Activated gamma-delta T cell treated with Interleukin-2 at 50 U/mL for 16 hours (primary cell): ENCODE measurements at places on chromosomes 6 and 20.

DNA sequence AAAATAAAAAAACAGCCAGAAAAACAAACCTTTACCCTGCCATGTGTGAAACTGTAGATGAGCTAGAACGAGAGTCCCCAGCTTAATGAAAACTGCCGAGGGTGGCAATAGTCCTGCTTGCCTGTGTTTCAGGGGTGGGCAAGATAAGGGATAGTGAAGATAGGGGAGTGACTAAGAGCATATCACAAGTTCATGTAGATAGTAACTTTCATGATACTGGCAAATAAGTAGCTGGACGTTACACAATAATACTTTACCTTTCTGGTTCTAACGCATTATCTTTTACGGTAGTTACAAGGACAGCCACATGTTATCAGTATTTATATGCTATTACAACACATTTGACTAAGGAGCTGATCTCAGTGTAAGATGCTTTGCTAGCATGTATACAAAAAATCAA lies 9.3 kb upstream of the FBXO9 start:
- DNase-seq, result no peak

- no peak for DNase-seq
Measured at GRCh38 chr6:109507490-109508072, 24.6 kb upstream of the ZBTB24 start.

- DNase-seq, result no peak
Measured at GRCh38 chr6:142459271-142459670, 157.5 kb downstream of the ADGRG6 start.

GRCh38 chr20:52622081-52622480 lies 350.1 kb upstream of the TSHZ2 start:
- DNase-seq, result no peak

DNA sequence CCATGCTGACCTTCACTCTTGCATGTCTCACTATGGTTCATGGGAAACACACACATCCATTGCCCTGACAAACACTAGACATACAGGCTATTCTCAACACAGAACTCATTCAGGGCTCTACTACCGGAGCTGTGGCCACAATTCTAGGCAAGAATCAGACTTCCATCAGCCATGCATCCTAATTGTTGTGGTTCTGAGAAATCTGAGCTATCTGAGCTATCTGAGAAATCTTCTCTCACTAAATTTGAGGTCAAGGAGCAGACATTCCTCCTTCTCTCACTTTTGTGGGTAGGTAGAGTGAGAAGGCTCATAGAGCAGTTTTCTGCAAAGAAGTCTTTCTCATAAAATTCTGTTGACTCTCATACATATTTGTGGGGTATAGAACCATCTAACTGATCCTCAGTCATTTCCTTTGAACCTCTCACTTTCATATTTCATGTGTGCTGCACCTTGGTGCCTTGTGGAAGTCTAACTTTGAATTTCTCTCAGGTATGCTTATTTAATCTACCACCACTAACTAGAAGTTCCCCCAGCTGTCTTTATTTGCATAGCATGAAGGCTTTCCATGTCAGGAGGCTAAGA lies 43.6 kb downstream of the ADGRF1 start:
- DNase-seq, result no peak

DNA sequence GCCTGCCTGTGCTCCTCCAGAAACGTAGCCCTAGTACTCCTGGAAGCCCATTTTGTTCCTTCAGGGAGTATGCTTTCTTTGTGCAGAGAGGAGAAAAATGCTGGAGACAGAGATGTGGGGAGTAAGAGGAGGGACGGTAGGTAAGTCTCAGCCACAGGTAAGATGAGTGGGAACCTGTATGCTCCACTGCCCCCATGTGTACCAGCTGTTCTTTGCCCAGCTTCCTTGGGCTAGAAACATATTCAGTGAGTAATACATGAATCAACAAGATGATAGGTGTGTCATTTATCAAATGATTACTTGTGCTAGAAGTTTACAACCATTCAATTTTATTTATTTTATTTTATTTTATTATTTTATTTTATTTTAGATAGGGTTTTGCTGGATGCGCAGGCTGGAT lies 13.6 kb upstream of the CEP85L start:
- no peak for DNase-seq

- DNase-seq, result peak; percentile 51
Measured at GRCh38 chr20:59145924-59146779, 17.5 kb upstream of the ZNF831 start.

- no peak for DNase-seq
Measured at GRCh38 chr6:141705431-141705830, 427.3 kb upstream of the GJE1 start.
